Activated CD4-positive, alpha-beta T cell treated with anti-CD3 and anti-CD28 coated beads, Interleukin-10, Interleukin-2, amounts not matched to agents 100 ng/mL and 50 ng/mL, durations not matched to agents 16 hours and 8 hours (primary cell): ENCODE measurements at places on chromosomes 1 and 21.

- DNase-seq, result no peak
Measured at GRCh38 chr1:183030053-183030452, 6.8 kb downstream of the LAMC1 start.

- DNase-seq, result no peak
Measured at GRCh38 chr1:71428029-71428428, 347.2 kb upstream of the ZRANB2 start.

DNA sequence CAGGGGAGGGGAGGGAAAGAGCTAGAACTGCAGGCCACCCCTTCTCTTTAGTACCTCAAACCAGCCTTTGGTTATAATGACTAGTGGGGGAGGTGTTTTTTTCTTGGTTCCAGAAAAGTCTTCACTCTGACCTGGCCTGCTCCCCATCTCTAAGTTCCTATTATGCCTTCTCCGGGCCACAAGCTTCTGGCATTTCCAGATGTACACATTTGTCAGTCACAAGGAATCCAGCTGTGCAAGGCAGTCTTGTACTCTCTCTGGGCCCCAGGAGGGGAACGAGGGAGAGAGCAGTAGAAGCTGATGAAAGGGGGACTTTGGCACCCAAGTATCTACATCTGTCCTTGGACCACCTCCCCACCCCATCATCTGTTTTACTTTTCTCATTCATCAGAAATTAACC, 2.7 kb upstream of the FALEC start:
- DNase-seq, result no peak

GRCh38 chr21:43376478-43376882, 50.5 kb downstream of the SIK1 start:
- DNase-seq, result no peak

DNA sequence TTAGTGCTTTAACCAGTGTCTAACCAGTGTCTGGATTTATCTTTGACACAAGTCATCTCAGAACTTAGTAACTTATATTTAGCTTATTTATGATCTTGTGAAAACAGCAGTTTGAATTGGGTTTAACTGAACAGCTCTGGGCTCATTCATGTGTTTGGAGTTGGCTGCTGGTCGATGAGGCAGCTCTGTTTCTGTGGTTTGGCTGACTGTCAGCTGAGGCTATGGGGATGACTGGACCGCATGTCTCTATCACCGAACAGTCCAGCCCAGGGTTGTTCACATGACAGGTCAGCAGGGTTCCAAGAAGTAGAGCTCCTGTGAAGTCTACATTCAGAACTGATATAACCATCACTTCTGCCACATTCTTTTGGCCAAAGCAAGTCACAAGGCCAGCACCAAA, 29.1 kb upstream of the C21orf91 start:
- DNase-seq, result peak; percentile 41

- DNase-seq, result no peak
Measured at GRCh38 chr1:153431928-153432327, 15.6 kb downstream of the S100A7A start.

- DNase-seq, result peak; percentile 26
Measured at GRCh38 chr21:33259428-33259827, 6.7 kb upstream of the IL10RB start.

DNA sequence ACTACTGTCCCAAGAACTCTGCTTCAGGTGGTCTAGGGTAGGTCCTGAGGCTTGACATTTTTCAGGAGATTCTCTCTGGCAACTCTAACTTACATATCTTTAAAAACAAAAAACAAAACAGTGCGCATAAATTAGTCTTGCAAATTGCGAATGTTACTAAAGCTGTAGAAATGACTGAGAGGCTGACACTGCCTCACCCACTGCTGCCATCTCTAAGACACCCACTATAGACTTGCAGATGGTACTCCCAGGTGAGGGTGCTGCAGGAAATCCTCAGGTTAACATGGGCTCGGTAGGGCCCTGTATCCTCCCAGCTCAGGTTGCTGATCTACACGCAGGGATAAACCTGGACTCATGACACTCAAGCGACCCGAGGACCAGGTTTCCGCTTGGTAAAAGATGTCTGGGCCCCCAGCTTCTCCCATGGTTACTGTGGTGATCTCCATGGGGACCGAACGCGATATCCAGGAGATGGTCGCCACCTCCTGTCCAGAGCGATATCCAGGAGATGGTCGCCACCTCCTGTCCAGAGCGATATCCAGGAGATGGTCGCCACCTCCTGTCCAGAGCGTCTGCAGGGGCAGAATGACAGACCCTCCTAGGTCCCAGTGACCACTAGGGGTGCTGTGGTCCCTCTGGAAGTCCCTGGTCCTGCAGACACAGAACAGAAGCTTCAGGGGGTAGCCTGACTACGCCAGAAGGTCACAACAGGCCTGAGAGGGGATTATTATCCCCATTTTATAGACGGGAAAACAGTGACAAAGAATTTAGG, 16.2 kb upstream of the LY9 start:
- DNase-seq, result peak; percentile 58

GRCh38 chr1:75796376-75797272, at the start of gene MSH4:
Gene MSH4, plus strand, starts transcription at chr1:75796882. Its CDS starts 104 bp downstream, at chr1:75796986.
- DNase-seq, result peak; percentile 47

- DNase-seq, result no peak
Measured at GRCh38 chr1:91141858-91142257, 120.0 kb upstream of the ZNF644 start.

DNA sequence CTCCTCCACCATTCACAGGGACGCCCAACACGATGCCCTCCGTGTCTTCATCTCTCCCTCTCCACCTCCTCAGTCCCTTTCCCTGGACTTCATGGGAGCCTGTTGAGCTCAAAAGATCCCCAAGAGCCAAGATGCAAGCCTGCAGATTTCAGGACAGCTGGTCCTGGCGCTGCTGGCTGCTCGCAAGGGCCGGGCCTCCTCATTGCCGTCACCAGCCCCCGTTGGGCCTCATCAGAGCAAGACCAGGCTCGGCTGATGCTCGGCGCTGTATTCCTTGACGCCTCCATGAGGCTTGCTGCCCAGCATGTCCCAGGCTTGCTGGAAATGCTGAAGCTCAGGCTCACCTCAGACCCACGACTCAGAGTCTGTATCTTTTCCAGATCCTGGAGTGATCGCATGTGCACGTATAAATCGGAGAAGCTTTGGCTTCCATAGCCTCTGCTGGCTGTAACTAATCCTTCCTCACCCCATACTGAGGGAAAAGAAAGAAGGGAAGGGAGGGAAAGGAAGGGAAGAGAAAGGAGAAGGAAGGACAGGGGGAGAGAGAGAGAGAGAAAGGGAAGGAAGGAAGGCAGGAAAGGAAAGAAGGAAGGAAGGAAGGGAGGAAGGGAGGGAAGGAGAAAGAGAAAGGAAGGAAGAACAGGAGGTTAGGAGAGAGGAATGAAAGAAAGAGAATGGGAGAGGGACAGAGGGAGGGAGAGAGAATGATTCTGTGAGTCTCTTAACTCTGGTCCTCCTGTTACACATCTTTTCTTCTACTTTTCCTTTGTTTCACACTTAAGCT, 94.6 kb downstream of the KCNJ15 start:
- no peak for DNase-seq

- DNase-seq, result no peak
Measured at GRCh38 chr1:229034342-229034741, 236.6 kb upstream of the RAB4A start.

DNA sequence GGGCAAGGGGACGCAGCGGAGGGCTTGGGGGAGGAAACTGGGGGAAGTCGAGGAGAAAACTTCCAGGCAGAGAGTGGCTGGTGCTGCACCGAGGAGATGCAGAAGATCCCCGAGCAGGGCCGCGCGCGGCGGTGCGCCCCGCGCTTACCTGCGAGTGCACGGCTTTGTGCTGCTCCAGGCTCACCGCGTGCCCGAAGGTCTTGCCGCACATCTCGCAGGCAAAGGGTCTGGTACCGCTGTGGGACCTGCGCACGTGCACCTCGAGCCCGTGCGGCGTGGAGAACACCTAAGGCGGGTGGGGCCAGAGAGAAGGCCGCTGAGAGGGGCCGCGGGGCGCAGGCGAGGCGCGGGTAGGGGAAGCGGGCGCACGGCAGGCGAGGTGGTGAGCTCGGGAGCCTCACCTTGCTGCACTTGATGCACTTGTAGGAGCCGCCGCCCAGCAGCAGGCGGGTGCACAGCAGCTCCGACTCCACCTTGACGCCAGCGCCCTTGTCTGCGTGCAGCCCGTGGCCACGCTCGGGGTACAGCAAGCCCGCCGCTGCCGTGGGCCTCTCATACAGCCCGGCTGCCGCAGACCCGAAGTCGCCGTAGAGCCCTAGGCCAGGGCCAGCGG, 6.4 kb downstream of the GFI1 start:
- no peak for DNase-seq

- DNase-seq, result no peak
Measured at GRCh38 chr1:239786464-239786863, 305.2 kb upstream of the FMN2 start.

DNA sequence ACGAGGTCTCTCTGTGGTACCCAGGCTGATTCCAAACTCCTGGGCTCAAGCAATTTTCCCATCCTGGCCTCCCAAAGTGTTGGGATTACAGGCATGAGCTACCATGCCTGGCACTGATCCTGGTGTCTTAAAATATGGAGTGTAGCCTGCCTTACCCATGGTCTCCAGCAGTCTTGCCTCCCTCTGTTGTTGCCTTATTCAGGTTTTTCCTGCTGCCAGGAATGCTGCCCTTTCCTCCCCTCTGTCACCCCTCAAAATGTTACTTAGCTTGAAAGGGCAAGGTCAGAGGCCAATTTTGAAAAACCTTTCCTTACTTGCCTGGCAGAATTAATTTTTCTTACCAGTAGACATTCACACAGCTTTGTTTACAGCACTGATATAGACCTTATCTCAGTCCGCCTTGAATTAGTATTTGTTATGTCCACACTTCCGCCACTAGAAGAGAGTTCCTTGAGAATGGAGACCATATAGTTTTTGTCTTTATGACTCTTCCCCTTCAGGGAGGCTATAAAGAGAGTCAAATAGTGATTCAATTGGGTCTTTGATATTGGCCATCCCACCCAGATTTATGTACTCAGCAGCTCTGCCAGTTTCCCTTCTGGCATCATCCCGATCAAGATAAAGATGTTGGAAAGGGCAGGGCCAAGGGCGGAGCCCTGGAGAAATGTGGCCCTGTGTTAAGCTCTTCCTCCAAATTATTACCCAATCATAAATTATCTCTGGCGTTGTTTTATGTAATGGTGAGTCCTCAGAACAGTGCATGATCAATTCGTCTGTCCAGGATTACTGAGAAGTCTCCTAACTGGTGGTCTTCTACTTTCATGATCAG, 38.8 kb downstream of the C1orf21 start:
- DNase-seq, result no peak

GRCh38 chr21:18147678-18148077, 97.0 kb upstream of the CHODL start:
- no peak for DNase-seq

DNA sequence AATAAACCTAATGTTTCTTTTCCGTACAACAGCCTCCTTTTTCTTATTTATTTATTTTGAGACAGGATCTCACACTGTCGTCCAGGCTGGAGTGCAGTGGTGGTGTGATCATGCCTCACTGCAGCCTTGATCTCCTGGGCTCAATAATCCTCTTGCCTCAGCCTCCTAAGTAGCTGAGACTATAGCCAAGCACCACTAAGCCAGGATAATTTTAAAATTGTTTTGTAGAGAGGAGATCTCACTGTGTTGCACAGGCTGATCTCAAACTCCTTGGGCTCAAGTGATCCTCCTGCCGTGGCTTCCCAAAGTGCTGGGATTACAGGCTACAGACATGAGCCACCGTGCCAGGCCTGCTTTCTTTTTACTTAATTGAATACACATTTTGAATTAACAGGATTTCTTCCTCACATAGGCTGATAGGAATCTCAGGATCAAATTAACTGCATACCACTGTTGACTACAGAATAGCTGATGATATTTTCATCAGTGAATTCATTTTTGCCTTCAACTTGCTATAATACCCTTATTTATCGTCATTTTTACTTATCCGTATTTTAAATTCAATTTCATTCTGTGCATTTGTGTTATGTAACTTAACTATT, 2010.5 kb downstream of the NCAM2 start:
- no peak for DNase-seq

GRCh38 chr1:172363852-172364251, 56.6 kb upstream of the C1orf105 start:
- no peak for DNase-seq

- DNase-seq, result peak; percentile 82
Measured at GRCh38 chr1:11730429-11730891, 5.5 kb upstream of the AGTRAP start.

GRCh38 chr1:181391301-181391900, 91.9 kb upstream of the CACNA1E start:
- DNase-seq, result no peak

DNA sequence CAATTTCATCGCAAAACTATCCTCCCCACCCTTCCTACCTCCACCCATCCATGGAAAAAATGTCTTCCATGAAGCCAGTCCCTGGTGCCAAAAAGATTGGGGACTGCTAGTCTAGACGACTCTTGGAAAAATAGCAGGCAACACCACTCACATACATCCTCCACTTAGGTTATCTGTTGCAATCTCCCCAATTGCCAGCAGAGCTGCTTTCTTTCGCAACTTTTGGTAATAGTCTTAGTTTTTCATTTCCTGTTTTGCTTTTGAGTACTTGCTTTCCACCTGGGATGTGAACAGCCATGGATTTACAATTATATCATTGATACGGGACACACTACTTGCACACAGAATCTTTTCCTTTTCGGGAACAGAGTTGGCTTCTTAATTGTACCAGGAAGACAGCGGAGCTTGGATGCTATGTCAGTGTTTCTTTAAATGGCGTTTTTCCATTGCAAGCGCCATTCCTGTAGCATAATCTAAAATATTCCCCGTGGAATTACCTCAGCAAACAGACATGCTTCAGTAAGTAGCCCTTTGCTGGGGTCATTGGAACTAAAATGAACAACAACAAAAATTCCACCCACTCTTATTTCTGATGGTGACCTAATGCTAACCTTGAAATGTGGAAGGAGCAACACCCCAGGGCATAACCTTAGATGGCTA, 183.3 kb upstream of the ADGRL2 start:
- no peak for DNase-seq

- no peak for DNase-seq
Measured at GRCh38 chr1:209546390-209547085, 37.0 kb upstream of the CAMK1G start.

DNA sequence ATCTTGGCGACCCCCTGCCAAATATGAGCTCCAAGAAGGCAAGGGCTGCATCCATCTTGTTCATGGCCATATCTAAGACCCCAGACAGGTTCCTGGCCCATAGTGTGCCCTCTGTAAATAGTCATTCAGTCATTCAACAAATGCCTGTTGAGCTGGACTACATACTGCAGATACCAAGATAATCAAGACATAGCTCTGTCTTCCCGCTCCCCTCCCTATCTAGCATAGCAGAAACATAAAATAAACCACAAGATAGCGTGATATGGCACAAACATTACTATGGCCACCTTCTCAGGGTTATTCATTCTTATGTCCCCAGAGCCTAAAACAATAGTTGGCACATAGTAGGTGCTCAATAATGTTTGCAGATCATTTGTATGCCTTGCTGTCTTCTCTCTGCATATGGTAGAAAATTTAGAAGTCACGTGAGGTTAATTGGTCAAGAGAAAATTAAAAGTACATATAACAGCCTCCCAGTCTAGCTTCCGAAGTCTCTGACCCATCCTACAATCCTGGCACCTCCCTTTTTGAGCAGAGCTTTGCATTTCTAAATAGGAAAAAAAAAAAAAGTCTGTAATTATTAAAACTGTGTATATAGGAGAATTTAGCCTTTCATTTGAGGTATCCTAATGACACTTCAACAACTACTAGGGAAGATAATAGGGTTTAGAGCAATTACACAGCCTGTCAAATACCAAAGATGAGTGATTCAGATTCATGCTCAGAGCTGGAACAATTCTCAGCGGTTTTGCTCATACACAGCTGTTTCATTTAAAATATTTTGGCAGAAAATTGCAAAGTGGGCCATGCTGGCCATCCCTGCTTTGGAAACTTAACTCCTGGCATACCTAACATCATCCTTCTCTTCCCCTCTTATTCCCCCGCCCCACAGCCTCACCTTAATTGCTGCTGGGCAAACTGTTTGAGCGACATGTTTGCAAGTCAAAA, 219.0 kb downstream of the KAZN start:
- no peak for DNase-seq
